ENCODE measurements at places on chromosomes 16 and 17. TPM values are rescaled to one million over a fixed set of nuclear protein-coding genes. Genes with fewer than 3 reads are reported as not detected.

DNA sequence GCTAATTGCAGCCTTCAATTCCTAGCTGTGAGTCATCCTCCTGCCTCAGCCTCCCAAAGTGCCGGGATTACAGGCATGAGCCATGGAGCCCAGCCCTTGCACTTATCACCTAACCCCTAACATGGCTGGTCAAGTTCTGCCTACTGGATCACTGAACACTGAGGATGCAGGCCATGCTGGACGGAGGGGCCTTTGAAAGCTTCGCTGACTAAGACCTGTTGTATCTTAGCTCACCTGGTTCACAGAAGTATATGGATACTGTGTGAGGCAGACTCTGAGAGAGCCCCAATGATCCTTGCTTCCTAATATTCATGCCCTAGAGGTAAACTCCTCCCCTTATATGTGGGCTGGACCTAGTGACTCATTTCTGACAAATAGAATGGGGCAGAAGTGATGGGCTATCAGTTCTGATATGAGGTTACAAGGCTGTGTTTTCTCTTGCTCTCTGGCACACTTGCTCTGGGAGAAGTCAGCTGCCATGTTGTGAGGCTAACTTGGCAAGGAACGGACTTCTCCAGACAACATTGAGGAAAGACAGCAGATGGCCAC lies 11.7 kb upstream of the TMIGD1 start:
- DNase-seq: no peak

GDPD1 gene
- total RNA-seq: 0.88 TPM

DNA sequence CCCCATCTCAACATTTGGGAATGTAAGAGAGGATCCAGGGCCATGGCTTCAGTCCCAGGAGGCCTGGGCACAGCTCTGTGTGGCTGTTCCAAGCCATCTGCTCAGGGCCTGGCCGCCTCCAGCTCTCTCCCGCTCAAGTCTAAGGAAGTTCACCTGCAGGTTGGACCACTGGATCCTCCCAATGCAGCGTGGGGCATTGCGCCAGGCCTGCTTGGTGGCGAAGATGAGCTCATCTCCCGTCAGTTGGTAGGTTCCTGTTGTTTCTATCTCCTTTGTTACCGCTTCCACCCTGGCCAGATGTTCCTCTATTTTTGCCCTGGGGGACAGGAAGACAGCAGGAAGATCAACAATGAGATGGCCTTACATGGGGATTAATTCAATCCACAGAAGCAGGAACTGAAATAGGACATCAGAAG lies 17.5 kb downstream of the NOS2 start:
- no peak for DNase-seq

DNA sequence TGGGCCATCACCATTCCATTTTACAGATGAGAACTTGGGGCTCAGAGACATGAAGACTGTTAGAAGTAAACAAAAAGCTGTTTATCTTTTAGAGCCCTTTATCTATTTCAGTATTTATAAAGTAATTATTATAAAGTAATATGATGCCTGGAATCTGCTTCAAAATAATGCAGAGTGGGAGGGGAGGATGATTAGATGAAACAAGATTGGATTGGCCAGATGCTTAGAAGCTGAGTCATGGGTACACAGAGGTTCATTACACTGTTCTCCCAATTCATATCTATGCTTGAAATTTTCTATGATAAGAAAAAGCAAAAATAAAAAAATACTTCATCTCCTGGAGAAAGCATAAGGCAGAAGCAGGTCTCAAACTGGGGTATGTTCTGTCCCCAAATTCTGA lies 29.4 kb downstream of the TOM1L2 start:
- DNase-seq: no peak

TBC1D28 gene
- not detected for total RNA-seq

EVPLL gene
- not detected for total RNA-seq

GRCh38 chr16:6382924-6383459 lies 949.7 kb upstream of the RBFOX1 start:
- no peak for DNase-seq

HS3ST3B1 gene
- total RNA-seq: 1.5 TPM

GRCh38 chr16:30601966-30602365 lies 8.2 kb downstream of the ZNF689 start:
- no peak for DNase-seq

RNF222 gene
- total RNA-seq: not detected

SERPINF2 gene
- 11.8 TPM for total RNA-seq

- DNase-seq: no peak
Measured at GRCh38 chr17:19707728-19708221, 8.6 kb downstream of the SLC47A2 start.

DNA sequence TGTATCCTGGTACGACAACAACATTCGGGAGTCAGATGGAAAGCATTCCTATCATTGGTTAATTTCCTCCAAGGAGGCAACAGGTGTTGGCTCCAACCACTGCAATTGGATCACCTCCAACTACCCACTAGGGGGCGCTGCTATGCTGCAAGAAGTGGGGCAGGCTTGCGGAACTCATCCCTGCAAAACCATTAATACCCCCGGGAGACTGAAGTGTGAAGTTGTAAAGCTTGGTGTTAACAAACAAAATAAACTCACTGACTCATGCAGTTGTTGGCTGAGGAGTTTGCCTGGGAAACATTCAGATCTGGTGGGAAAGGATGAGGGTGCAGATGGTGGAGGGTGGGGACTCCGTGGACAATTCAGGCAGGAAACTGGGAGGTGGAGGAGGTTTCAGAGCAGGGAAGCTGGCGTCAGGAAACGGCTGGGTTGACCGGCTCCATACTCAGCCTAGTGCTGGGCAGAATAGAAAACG lies 84.9 kb downstream of the HS3ST2 start:
- peak; percentile 84 for DNase-seq

DNAH17 gene
- total RNA-seq: 1.1 TPM

GRCh38 chr17:12624211-12624610 lies 41.5 kb upstream of the MYOCD start:
- no peak for DNase-seq

- no peak for DNase-seq
Measured at GRCh38 chr16:19378511-19378910, 39.2 kb upstream of the TMC5 start.

- DNase-seq: no peak
Measured at GRCh38 chr17:49218941-49219913, 8.7 kb downstream of the ABI3 start.

DNA sequence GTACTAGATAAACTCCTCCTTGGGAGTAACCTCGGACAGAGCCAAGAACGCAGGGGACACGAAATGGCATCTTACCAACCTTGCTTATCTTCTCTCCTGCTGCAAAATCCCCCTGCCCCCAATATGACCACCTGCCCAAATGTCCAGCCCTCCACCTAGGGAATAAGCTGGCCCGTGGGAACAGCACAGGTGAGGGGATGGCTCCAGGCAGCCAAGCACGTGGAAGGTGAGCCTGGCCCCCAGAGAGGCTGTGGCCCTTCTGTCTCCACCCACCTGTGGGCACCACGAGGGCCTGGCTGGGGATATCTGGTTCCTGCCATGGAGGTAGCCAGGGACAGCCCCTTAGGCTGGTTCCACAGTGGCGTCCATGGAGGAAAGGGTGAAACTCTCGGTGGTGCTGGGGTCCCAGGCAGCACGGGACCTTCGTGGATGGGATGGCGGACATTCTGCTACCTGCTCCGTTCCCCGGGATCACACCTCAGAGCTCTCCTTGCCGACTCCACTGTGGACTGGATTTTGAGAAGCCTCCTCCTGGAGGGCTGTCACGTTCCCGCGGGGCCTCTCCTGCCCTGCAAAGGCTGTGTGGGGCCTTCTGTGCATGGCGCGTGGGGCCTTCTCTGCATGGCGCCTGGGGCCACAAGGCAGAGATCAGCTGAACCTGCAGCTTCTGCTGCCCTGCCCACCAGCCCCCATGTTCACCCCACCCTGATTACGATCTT lies 388.5 kb upstream of the TNRC6C start:
- DNase-seq: no peak

PIK3R6 gene
- total RNA-seq: 0.34 TPM

CDT1 gene
- not detected for total RNA-seq

C16orf96 gene
- not detected for total RNA-seq

AANAT gene
- total RNA-seq: not detected

- DNase-seq: no peak
Measured at GRCh38 chr17:42200706-42201457, 6.6 kb upstream of the GHDC start.

All from uterus (tissue), 4 donors.